Nephron progenitor cell (in vitro differentiated cells): ENCODE measurements at places on chromosomes 6 and 20.
A peak's percentile ranks its signal among the peaks of the same experiment; 100 is the strongest.

DNA sequence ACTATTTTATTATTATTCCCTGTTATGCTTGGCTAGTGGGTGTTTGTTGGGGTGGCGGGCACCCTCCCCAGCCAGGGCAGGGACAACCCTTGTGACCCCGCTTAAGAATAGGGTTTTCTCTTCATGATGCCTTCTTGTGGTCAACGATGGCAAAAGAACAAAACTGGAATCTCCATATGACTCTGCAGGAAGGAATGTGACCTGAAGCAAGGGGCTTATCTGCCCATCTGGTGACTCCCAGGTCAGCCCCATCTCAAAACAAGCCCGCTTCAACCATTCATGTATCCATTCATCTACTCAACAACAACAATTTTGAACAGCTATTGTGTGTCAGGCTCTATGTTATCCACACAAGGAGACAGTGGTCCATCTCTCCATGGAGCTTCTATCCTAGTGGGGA, 30.9 kb upstream of the TGM6 start:
- DNase-seq, result no peak

DNA sequence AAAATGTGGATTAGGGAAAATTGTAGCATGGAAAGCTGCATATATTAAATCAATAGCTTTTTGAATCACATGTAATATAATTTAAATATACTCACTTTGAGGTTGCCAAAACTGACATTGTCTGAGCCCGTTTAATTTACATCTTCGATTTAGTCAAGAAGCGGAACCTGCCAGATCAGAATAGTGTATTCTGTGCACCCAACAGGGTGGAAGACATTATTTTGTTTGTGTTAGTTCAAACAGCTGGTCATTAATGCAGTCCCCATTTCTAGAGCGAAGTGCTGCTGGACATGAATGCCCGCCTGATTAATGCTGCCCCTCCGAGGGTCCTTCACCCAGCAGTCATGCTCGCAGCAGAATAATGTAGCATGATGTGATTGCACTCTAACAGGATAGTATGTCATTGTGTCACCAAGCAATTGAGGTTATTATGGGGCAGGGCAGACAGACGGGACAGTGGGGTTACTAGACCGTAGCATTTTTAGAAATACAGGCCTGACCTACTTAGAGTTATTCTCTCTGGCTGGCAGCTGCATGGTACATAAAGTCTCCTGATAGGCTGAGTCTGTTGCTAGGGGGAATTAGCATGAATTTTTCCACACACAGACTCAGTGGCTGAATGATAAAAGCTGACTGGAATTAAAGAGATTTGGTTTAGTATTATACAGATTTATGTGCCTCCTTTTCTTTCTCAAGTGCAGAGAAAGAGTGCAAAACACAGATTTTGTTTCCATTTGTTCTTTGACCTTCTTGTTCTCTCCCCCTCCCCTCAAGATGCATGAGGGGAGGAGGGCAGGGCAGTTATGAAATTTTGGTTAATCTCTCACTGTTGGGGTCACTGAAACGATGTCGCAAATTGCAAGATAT, 147.1 kb downstream of the PRL start:
- DNase-seq, result peak; percentile 32

- DNase-seq, result no peak
Observed at GRCh38 chr6:141103246-141103645, 1029.5 kb upstream of the GJE1 start.

GRCh38 chr6:148565321-148565926, 181.4 kb upstream of the UST start:
- DNase-seq, result no peak
